ENCODE measurements at places on chromosomes 12 and 14.

- DNase-seq = no peak
Measured at GRCh38 chr12:109308534-109309380, at the start of gene FOXN4. FOXN4 (minus strand) TSS chr12:109309284; CDS start chr12:109308321, 963 bp downstream.

DNA sequence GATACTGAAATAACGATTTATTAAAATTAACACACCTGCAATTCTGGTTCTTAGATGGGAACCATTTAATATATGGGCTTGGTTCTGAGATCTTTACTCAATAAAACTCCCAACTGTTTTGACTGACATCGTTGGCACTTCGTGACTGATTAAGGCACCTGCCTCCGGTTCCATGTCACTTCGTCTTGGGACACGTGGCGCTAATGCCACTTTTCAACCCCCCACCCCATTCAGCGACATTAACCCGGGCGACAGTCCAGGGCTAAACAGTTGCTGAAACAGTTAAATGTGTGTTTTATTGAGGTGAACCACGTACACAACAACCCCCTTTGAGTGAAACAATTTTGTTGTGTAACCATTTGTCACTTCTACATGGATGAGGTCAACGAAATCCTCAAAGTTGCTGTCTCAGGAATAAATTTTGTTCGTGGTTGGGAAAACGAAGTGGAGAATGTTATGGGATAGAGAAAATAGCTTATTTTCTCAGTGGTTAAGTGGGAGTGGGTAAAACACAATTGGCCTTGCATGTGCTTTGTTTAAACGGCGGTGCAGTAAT is 9.9 kb upstream of the SLC38A2 start:
- DNase-seq = no peak

DNA sequence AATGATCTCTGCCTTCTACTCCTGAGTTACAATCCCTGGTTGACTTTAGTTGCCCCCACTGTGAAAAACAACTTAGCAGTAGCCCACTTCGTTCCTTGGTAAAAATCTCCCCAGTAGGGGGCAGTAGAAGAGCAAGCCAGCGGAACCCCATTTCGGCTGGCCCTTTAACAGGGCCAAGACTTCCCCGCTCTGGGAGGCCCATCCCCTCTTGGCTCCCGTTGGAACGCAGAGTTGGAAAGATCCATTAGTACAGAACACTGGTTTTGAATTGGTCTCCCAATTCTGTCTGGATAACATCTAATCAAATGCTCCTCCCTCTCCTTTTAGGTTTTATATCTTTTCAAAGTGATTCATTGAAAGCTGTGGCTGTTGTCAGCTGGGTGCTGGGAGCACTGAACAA is 1133.3 kb downstream of the BCL11B start:
- peak; percentile 10 for DNase-seq

DNA sequence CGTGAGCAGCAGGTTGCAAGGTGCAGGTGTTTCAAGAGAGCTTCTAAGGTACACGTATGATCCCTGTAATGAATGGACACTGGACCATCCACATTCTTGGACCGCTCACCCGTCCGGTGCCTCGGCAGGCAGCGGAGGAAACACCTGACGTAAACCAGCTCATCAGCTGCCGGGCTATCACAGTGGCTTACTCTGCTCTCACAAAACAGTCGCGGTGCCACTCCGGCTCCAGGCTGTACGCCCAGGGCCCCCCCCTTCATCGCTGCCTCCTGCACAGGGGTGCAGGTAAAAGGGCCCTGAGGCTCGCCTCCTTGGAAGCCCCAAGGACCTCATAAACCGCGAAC is 436 bp downstream of the VPS33A start:
- DNase-seq = no peak

- DNase-seq = no peak
Measured at GRCh38 chr14:70289138-70289537, 70.3 kb downstream of the COX16 start.

DNA sequence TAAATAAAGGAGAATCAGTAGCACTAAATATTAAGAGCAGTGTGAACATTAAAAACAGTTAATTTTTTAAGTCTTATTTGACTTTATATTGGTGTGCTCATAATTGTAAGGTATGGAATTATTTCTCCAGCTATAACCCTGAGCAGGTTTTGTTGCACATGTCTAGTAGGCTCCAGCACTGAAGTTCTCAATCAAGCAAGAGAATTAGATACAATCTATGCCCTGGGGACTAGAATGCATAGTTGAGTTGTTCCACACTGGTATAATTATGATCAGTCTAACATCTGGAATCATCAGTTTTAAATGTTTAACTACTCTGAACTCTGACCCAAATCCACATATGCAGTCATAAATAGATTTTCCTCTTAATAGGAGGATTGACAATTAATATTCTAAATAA is 257.8 kb upstream of the ARHGAP5 start:
- no peak for DNase-seq

- DNase-seq = no peak
Measured at GRCh38 chr12:2009623-2010022, 5.4 kb upstream of the DCP1B start.

- DNase-seq = no peak
Measured at GRCh38 chr14:104290058-104290667, 151.8 kb downstream of the KIF26A start.

DNA sequence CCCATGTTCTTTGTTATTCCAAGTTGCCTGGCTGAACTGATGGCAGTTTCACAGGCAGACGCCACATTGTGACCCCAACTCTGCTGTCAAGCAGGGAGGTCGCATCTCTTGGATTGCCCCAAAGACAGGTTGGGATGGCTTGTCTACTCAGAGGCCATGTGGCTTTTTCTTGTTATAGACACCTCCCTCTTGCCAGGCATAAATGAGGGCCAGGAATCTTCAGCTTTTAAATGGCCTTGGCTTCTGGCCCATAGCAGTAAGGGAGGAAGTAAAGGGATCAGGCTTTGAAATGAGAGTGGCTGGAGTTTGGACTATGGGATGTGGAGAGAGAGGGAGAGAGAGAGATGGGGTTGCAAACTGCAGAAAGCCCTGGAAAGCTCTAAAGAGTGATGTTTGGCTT is 215.0 kb downstream of the TBX5 start:
- no peak for DNase-seq

GRCh38 chr12:76942267-76942666 is 63.4 kb upstream of the CSRP2 start:
- no peak for DNase-seq

- DNase-seq = no peak
Measured at GRCh38 chr12:71702590-71702989, 16.7 kb downstream of the TMEM19 start.

- DNase-seq = no peak
Measured at GRCh38 chr14:63474111-63474510, 69.1 kb downstream of the PPP2R5E start.

GRCh38 chr14:90453401-90453951 is 56.6 kb downstream of the CALM1 start:
- peak; percentile 48 for DNase-seq

DNA sequence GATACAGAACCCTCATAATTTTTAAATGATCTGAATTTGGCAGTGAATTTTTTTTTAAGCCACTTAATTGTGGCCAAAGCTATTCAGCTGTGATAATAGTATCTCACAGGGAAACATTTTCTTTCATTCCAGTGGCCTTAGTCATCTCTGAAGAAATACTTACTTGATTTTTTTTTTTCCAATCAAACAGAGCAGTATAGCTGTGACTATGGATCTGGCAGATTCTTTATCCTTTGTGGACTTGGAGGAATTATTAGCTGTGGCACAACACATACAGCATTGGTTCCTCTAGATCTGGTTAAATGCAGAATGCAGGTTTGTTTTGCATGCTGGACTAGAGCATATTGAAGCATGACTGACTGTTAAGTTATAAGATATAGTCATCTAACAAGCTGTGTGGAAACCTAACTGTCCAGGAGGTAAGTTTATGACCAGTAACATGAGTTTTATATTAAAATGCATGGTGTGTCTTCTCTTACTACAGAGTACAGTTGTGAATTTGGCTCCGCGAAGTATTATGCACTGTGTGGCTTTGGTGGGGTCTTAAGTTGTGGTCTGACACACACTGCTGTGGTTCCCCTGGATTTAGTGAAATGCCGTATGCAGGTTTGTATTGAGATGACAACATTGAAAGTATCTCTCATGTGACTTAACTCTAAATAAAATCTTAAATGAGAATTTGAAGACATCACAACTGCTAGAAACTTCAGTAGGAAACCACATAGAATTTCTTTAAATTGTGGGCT is 1.9 kb downstream of the SLC25A3 start:
- no peak for DNase-seq

- no peak for DNase-seq
Measured at GRCh38 chr12:71477609-71478008, 38.0 kb downstream of the LGR5 start.

DNA sequence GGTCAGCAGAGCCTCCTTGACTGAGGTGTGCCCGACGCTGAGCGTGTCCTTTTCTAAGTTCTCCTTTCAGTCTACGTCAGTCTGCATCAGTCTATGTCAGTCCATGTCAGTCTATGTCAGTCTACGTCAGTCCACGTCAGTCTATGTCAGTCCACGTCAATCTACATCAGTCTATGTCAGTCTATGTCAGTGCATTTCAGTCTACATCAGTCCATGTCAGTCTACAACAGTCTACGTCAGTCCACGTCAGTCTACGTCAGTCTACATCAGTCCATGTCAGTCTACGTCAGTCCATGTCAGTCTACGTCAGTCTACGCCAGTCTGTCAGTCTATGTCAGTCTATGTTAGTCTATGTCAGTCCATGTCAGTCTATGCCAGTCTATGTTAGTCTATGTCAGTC is 15.9 kb downstream of the EIF5 start:
- DNase-seq = no peak

- DNase-seq = no peak
Measured at GRCh38 chr12:124025661-124026060, 52.6 kb downstream of the ZNF664 start.

GRCh38 chr12:115433014-115433634 is 749.1 kb upstream of the TBX3 start:
- no peak for DNase-seq

DNA sequence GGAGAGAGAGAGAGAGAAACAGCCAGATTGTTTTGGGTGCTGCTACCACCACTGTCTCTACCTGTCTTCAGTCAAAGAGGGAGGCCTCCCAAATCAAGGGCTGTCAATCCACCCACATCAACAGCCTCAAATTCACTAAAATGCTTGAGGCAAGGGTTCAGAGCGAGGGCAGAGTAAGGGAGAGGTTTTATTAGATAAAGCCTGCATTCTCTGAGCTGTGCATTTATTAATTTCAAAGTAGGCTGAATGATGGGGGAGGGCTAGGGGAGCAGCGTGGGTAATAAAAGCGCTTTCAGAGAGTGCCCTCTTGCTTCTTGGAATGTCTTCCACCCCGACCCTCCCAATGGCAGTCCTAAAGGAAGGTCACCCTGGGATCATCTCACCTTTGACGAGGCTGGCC is 636.5 kb upstream of the TBX3 start:
- DNase-seq = no peak

DNA sequence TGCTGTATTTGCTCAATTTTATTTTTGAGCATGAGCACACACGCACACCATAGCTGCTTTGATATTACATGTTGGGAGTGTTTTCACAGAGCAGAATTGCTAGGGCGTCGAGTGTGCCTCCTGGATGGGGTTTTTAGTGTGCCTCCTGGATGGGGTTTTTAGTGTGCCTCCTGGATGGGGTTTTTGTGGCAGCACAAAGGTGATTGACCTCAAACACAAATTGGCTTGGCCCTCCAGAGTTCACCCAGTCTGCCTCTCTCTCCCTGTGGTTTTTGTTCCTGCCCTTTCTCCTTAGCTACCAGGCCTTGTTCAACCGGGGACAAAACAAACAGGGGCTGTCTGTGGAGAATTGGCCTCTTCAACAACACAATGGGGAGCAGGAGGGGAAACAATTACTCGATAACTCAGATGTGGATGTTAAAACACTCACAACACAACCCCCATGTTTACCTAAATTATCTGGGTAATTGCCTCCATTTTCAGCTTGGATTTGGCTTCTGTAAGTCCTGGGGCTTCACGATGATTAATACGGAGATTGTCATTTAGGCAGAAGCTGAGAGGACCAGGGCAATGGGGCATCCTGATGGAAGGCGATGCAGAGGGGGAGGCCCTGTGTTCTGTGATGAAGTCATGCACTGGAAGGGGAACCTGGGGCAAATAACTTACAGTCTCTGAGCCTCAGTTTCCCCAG is 26.9 kb downstream of the TBX3 start:
- DNase-seq = no peak

DNA sequence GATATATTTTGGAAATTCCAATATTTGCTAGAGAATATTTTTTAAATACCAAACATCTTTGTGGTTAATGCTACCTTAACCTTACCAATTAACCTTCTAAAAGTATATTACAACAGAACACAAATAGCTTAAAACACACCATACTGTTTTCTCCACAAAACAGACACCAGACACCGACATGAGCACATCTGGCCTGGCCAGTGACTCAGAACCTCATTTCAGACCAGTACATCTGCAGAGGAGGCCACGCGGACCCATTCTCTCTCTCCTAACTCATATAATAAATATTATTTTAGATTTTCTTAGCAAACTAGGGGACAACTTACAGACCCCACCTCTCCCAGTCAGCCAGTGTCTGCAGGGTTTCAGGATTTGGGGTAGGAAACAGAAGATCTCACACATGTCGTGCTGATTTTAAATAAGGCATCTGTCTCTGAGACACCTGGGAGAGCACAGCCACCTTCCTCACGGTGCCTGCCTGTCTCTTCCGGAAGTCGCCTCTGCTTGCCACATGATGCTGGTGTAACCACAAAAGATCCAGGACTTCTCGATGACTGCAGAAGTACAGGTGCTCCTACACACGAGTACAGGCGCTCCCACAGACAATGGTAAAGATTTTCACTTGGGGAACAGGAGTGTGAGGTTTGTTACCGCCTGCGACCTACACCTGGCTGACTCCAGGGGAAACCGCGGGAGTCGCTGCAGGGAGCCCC is 9.7 kb upstream of the ANKLE2 start:
- DNase-seq = no peak

DNA sequence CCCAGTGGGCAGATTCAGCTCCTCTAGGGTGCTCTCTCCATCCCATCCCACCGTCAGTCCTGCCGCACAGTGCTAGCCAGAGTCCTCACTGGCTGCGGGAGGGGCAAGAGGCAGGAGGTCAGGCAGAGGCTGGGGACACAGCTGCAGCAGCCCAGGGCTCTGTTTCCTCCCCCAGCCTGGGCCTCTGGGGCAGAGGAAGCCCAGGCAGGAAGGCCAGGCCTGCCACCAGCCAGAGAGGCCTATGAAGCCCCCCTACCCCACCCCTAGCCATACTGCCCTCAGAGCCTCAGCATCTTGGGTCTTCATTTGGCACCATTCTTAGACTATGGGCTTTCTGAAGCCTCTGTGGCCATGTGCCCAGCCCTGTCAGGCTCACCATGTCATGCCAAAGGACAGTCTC is 3.4 kb downstream of the ACVRL1 start:
- no peak for DNase-seq

Measured in frontal cortex (tissue), 4 donors.